ENCODE measurements at places on chromosomes 2 and 18.

GRCh38 chr2:236867441-236868260 is 218.0 kb upstream of the COPS8 start:
- no peak for DNase-seq

GRCh38 chr18:11518788-11519685 is 90.4 kb upstream of the SLC35G4 start:
- DNase-seq: no peak

- no peak for DNase-seq
Measured at GRCh38 chr2:216195565-216196029, 86.4 kb downstream of the XRCC5 start.

DNA sequence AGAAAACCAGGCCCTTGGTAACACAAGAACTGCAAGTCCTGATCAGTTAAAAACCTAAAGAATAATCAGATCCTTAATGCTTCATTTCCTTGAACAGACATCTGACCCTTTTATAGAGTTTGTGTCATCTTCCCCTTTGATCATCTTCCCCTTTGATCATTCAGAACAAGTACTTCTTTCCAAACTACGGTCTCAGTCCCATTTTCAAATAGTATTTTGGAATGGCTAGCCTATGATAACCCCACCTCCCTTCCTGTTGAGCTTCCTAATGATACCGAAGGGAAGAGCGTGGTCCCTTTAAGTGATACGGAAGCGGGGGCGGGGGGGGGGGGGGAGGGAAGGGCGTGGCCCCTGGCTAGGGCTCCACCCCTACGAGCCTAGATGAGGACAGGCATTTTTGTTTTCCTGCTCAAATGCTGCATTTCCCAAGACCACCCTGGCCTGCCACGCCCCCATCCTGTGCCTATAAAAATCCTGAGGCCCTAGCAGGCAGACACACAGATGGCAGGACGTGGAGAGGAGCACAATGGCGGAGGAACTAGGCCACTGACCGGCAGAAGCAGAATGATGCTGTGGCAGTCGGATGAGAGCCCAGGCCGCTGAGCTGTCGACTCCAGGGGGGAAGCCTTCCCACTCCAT is 24.1 kb upstream of the CHRNA1 start:
- DNase-seq: no peak

GRCh38 chr18:10563886-10564285 is 38.1 kb downstream of the NAPG start:
- DNase-seq: no peak
